ENCODE measurements at places on chromosomes 7 and 10.
A peak's percentile ranks its signal among the peaks of the same experiment; 100 is the strongest.

GRCh38 chr7:157905651-157906461 is 569.1 kb downstream of the DNAJB6 start:
- no peaks in the 10 kb centered on the region for H3K27me3 ChIP-seq
- no peaks in the 10 kb centered on the region for H3K4me1 ChIP-seq
- no peak overlapping the region for H3K4me3 ChIP-seq
- no peak for DNase-seq

- DNase-seq, result no peak
- peaks cover 4% of the 10 kb centered on the region for H3K36me3 ChIP-seq
- no peak overlapping the region for H3K27ac ChIP-seq
- H3K4me3 ChIP-seq, result no peak overlapping the region
- peaks cover 6% of the 10 kb centered on the region for H3K4me1 ChIP-seq
Observed at GRCh38 chr7:77702513-77702912, 6.3 kb downstream of the RSBN1L start.

DNA sequence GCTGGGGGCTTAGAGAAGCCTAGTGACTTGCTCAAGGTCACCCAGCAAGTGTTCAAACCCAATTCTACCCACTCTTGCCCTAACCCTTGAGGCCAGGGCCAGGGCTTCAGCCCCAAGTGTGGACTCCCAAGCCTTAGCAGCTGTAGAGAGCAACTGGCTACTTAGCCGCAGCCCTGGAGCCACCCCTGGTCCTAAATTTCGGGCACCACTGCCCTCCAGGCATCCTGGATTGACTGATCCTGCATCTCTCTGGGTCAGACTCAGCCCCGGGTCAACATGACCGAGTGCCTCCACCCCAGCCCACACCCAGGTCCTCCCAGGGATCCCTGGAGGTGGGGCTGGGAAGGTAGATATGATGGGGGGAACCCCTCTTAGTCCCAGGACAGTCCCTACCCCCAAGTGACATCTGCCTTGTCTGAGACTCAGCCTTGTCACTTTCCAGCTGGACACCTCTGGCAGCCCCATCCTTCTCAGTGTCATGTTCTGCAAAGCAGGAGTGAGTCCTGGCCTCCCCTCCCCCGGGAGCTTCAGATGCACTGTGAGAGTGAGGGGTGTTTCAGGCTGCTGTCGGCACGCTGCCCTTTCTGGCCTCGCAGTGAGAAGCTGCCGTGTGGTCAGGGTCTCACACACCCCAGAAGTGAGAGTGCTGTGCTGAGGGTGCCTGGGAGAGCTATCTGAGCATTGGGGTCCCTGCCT is 89.8 kb downstream of the ZMIZ1 start:
- H3K4me3 ChIP-seq, result no peak overlapping the region
- peaks cover 13% of the 10 kb centered on the region for H3K4me1 ChIP-seq
- H3K27me3 ChIP-seq, result no peaks in the 10 kb centered on the region
- no peaks in the 10 kb centered on the region for H3K36me3 ChIP-seq

- no peak overlapping the region for H3K27ac ChIP-seq
- no peak overlapping the region for H3K4me3 ChIP-seq
- H3K4me1 ChIP-seq, result no peaks in the 10 kb centered on the region
- H3K36me3 ChIP-seq, result no peaks in the 10 kb centered on the region
- DNase-seq, result no peak
Observed at GRCh38 chr7:95558864-95559263, 37.5 kb downstream of the PDK4 start.

DNA sequence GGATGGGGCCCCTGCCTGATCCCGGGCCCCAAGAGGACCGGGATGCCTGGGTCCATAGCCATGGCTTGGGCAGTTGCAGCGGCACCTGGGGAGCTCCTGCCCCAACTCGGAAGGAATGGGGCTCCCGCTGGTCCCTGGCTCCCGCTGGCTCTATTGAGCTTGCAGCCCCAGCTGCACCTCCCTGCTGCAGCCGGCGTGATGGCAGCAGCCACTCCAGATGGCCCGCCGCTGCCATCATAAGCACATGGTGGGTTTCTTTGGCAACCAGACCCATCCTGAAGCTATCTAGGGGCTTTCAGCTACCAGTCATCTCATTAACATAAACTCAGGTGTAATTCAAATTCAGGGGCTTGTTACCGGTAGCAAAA is 11.1 kb upstream of the DNMBP start:
- no peak overlapping the region for H3K27ac ChIP-seq
- H3K27me3 ChIP-seq, result no peaks in the 10 kb centered on the region
- H3K36me3 ChIP-seq, result no peaks in the 10 kb centered on the region
- H3K4me3 ChIP-seq, result no peak overlapping the region

DNA sequence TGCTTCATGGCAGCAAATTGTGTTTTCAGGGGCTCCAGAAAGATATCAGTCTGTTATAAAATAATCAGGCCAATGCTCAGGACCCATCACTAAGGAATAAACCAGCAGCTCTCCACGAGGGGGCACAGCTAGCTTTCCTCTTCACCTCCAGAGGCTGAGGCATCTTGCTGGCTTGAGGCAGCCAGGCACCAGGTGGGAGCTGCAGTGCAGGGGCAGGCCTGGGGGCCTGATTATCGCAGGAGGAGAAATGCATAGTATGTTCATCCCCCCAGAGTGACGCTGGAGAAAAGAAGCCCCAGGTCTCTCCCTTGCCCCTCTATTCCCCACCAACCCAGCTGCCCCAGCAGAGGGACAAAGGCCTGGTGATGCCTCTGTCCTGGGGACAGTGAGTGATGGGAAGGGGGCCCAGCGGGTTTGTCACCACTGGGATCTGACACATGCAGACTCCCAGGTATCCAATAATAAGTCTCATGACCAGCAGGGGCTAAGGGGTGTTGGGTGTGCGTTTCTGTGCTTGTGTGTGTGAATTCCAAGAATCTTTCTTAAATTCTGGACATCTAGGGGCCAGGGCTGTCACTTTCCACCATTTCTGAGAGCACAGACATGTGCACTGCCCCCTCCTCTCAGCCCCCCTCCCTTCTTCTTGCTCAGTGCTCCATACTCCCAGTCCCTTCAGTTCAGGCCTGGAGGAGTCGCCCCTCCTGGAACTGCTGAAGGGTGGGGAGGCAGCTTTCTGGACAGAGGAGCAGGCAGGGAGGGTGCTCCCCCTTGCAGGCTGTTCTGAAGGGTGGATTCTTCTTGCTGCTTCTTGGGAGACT is 128.1 kb upstream of the FAM20C start:
- no peaks in the 10 kb centered on the region for H3K36me3 ChIP-seq
- no peaks in the 10 kb centered on the region for H3K27me3 ChIP-seq
- DNase-seq, result peak; percentile 16
- H3K27ac ChIP-seq, result no peak overlapping the region
- peaks cover 7% of the 10 kb centered on the region for H3K4me1 ChIP-seq

GRCh38 chr7:69882269-69882668 is 284.0 kb downstream of the AUTS2 start:
- H3K4me3 ChIP-seq, result no peak overlapping the region
- H3K36me3 ChIP-seq, result no peaks in the 10 kb centered on the region
- no peak overlapping the region for H3K27ac ChIP-seq

GRCh38 chr7:140702774-140703173 is 6.3 kb downstream of the NDUFB2 start:
- H3K4me1 ChIP-seq, result peaks cover 10% of the 10 kb centered on the region
- peaks cover 18% of the 10 kb centered on the region for H3K36me3 ChIP-seq
- no peak overlapping the region for H3K27ac ChIP-seq
- no peak overlapping the region for H3K4me3 ChIP-seq
- DNase-seq, result no peak

DNA sequence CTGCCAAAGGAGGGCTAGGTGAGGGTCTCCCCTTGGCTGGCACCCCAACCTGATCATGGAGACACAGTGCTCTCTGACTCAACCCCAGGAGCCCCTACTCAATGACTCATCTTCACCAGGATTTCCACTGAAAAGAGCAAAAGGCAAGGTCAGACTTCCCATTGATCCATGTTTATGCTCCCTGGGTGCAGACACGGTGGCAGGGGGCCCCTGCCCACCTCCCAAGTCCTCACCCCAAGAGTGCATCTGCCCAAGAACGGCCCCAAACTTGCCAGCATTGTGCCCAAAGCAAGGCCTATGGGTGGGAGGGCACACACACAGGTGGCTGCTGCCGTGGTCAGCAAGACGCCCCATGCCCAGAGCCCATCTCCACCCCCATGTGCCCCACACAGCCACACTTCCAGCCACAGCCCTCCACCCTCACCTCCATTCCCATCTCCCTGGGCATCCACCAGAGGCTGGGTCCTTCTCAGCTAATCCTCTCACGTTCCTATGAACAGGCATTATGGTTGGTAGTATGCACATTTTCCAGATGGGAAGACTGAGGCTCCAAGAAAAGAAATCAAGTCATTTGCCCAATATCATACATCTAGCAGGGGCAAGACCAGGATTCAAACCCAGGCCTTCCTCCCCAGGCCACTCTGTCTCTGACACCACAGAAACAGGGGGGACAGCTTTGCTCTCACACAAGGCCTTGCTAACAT is 31.3 kb downstream of the FAM53B start:
- H3K27me3 ChIP-seq, result no peaks in the 10 kb centered on the region
- H3K27ac ChIP-seq, result no peak overlapping the region
- no peak for DNase-seq
- no peak overlapping the region for H3K4me3 ChIP-seq

DNA sequence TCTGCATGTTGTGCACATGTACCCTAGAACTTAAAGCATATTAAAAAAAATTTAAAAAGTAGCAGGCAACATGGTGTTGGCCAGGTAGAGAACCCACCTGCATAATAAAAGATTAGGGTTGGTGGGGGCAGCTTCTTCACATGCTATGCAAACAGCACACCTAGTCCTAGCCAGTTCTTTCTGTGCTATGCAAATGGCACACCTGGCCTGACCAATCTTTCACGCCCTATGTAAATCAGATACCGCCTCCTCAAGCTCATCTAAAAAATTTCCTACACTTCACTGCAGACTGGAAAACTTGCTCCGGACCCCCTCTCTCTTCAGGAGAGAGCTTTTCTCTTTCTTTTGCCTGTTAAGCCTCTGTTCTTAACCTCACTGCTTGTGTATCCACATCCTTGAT is 14.5 kb upstream of the PIP start:
- H3K27ac ChIP-seq, result no peak overlapping the region
- H3K4me3 ChIP-seq, result no peak overlapping the region

DNA sequence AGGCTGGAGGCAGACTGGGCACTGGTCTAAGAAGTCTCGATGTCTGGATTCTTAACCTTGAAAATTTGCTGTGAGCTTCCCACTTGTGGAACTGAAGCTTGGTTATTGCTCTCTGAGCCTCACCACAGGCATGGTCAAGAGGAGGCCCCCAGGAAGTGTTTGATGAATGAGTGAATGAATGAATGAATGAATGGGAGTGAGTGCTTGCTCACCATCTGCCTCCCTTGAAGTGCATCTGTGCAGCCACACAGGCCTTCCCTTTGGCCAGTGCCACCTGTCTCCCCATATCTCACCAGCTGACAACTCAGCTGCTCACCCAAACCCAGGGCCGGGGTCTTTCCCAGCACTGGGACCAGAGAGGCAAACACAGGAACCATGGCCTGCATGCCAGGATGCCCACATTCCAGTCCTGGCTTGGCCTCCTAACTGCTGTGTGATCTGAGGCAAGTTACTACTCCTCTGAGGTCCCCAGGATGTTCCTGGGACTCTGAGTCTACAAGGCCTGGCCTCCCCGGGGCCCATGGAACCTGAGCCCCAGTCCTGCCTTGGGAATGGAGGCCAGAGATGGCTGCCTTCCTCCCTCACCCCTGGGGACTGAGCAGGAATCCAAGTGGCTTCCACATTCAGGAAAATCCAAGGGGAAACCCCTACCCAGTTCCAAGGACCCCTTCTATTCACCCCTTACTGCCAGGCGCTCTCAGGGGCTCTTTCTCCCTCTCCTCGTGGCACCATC is 51.4 kb upstream of the SLC29A3 start:
- H3K4me3 ChIP-seq, result no peak overlapping the region
- H3K27ac ChIP-seq, result no peak overlapping the region
- DNase-seq, result no peak
- no peaks in the 10 kb centered on the region for H3K27me3 ChIP-seq
- no peaks in the 10 kb centered on the region for H3K36me3 ChIP-seq
- H3K4me1 ChIP-seq, result no peaks in the 10 kb centered on the region

DNA sequence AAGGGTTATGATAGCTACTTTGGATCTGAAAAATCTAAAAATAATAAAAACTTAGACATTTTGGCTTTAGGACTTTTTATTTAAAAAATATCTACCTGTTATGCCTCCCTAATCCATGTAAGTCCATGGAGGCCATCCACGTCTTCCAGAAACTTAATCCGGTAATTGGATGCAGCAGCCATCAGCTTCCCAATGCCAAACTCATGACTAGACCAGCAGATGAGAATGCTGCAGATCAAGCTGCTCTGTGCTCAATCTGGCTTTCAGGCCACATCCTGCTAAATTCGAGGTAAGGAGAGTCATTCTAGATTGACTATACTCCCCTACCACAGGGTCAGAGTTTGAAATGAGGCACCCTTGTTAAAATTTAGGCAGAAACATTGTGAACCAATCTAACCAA is 168.5 kb upstream of the TCERG1L start:
- H3K27me3 ChIP-seq, result no peaks in the 10 kb centered on the region
- H3K36me3 ChIP-seq, result no peaks in the 10 kb centered on the region
- H3K4me1 ChIP-seq, result no peaks in the 10 kb centered on the region
- DNase-seq, result no peak
- no peak overlapping the region for H3K27ac ChIP-seq

DNA sequence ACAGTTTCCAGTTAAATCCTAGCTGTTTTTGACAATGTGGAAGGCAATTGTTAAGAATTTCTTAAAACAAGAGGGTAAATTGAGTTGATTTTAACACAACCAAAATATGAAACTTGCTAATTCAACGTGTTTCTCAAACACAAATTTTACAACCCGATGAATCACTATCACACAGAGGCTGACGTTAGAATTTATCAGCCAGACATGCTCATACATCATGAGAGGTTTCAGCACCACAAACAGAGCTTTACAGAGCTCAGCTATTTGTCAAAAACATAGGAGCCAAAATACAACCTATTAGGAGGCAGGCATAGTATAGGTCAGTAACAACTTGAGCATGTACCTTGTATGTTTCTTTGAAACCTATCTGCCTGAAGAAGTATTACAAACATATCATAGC is 36.1 kb downstream of the LRRN3 start:
- H3K4me1 ChIP-seq, result no peaks in the 10 kb centered on the region
- DNase-seq, result no peak
- no peaks in the 10 kb centered on the region for H3K36me3 ChIP-seq
- no peaks in the 10 kb centered on the region for H3K27me3 ChIP-seq
- no peak overlapping the region for H3K4me3 ChIP-seq
- no peak overlapping the region for H3K27ac ChIP-seq

GRCh38 chr10:24603333-24603732 is 120.4 kb downstream of the ARHGAP21 start:
- H3K27me3 ChIP-seq, result no peaks in the 10 kb centered on the region
- H3K4me1 ChIP-seq, result no peaks in the 10 kb centered on the region
- H3K4me3 ChIP-seq, result no peak overlapping the region
- peaks cover 10% of the 10 kb centered on the region for H3K36me3 ChIP-seq
- no peak overlapping the region for H3K27ac ChIP-seq
- DNase-seq, result no peak

GRCh38 chr7:132380059-132380458 is 196.2 kb downstream of the PLXNA4 start:
- H3K4me1 ChIP-seq, result no peaks in the 10 kb centered on the region
- no peaks in the 10 kb centered on the region for H3K27me3 ChIP-seq
- H3K4me3 ChIP-seq, result no peak overlapping the region
- no peak overlapping the region for H3K27ac ChIP-seq
